ENCODE measurements at places on chromosomes 2 and 18.

GRCh38 chr2:205366336-205367060 lies 315.8 kb upstream of the NRP2 start:
- no peak for DNase-seq

- peak; percentile 82 for DNase-seq
Observed at GRCh38 chr2:105790461-105791149, 45.9 kb downstream of the NCK2 start.

DNA sequence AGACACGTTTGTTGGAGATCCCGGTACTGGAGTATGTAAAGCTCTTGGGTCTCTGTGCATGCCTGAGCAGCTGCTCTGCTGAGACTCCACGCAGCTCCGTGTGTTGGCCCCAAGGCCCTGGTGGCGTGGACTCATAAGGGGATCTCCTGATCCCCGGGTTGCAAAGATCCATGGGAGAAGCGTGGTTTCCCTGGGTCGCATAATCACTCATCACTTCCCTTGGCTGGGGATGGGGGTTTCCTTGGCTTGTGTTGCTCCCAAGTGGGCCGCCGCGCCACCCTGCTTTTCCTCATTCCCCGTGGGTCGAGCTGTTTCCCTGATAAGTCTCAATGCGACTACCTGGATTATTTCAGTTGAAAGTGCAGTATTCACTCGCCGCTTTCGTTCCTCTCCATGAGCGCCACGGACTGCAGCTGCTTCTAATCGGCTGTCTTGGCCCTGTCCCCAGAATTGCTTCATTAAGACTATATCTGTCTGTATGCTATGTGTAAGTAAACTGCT lies 76.0 kb downstream of the EPC2 start:
- no peak for DNase-seq

DNA sequence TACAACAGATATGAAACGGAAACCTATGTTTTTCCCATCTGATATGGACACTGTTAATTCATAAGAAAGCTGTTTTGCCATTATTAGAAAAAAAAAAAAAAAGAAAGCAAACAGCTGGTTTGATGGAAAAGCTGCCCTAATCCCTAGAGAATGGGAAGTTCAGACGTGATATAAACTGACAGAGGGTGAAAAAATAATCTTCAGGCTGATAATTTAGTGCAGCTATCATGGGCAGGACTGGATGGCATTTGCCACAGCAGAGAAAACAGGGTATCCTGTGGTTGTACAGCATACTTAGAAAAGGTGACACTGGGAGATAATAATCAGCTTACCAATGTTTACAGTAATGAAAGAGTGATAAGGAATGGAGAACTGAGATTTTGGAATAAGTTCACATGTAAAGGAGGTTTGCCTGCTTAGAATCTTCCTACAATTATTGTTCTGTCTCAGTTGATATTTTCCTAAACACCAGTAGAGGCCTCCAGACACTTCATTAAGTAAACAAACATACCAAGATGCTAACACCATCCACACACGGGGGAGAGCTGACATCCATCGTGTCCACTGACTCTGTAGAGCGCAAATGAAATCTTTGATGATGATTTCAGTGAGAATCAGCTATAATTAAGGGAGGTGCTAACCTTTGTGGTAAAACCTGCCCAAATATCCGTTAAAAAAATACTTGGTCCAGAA lies 211.6 kb upstream of the MMADHC start:
- DNase-seq, result peak; percentile 12

DNA sequence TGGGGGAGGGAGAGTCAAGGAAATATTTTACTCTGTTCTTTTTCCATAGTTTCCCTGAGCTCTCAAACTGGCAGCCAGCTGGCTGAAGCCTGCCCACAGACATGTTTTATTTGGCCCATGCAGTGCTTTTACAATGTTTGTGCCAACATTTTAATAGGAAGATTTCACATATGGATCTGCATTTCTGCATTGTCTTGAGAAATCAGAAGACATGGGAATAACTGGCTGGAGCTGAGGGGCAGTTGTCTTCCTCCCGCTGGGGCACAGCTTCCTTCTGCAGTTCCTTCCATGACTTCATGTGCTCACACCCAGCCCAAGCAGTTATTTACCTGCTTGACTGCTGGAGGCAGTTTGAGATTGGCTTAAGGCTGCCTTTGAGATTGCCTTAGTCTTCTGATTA lies 74.4 kb downstream of the PLCL1 start:
- no peak for DNase-seq

GRCh38 chr2:148965623-148966437 lies 72.7 kb upstream of the LYPD6B start:
- DNase-seq, result peak; percentile 93

DNA sequence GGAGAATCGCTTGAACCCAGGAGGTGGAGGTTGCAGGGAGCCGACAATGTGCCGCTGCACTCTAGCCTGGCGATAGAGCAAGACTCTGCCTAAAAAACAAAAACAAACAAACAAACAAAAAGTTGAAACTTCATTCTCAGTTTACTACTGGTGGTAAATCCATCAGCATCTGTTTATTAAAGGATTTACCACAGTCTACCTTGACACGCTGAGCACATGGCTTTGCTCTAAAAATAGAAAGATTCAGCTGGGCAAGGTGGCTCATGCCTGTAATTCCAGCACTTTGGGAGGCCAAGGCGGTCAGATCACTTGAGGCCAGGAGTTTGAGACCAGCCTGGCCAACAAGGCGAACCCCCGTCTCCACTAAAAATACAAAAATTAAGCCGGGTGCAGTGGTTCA lies 201.3 kb downstream of the TGIF1 start:
- DNase-seq, result no peak

GRCh38 chr2:190711069-190711468 lies 62.2 kb downstream of the NAB1 start:
- DNase-seq, result no peak

- DNase-seq, result no peak
Observed at GRCh38 chr2:229927817-229928321, 5.6 kb downstream of the FBXO36 start.

DNA sequence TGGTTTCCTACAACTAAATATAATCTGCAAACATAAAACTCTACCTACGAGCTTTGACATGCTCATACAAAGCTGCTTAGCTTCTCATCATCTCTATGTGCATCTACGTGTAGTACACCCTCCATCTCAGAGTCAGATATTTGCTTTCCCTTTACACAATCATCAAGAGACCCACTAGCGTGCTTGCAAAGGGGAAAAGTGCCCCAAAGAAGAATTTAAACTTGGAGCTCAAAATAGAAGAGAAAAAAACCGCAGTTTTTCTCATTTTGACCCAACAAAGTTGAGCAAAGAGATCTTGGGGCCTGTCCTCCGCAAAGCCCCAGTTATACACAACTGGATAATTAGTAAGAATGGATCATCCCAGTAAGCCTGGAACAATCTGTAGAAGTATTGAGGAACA lies 104.1 kb downstream of the PAX3 start:
- DNase-seq, result no peak

GRCh38 chr18:48050176-48050575 lies 119.7 kb upstream of the SMAD2 start:
- no peak for DNase-seq

- DNase-seq, result peak; percentile 89
Observed at GRCh38 chr2:111702119-111702803, 181.7 kb downstream of the ANAPC1 start.

- DNase-seq, result no peak
Observed at GRCh38 chr2:129754421-129754820, 225.0 kb upstream of the RAB6C start.

DNA sequence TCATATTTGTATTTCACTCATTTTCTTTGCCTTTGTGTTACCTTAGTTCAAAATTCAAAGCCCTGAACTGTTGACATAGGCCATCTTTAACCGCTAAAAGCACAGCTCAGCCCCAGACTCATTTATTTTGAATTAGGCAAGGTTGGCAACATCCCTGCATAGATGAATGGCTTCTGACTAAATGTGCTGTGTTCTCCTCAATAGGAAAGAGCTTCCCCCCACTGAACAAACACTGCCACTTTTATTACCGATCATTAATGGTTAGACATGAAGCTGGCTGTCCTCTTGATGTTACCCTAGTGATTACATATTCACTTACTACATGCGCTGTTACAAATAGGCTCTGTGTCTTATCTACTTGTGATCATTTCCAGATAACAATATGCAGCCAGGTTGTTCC lies 170.7 kb downstream of the ADCYAP1 start:
- no peak for DNase-seq

DNA sequence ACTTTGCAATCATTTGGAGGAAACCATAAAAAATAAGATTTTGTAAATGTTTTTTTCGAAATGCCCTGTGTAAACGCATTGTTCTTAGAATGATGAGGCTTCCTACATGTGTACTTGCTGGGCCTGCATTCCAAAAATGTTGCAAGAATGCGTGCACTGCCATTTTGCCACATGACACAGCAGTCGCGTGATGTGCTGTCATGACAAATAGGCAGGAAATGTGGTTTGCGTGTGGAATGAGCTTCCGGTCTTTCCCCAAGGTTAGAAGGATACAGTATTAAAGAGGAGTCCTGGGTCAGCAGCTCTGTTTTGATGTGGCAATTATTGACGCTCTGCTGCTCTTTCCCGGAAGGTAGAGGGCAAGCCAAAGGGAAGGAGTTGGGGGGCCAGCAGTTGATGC lies 18.1 kb upstream of the SERPINB2 start:
- DNase-seq, result peak; percentile 30

- no peak for DNase-seq
Observed at GRCh38 chr2:50335433-50335832, 696.5 kb downstream of the NRXN1 start.

DNA sequence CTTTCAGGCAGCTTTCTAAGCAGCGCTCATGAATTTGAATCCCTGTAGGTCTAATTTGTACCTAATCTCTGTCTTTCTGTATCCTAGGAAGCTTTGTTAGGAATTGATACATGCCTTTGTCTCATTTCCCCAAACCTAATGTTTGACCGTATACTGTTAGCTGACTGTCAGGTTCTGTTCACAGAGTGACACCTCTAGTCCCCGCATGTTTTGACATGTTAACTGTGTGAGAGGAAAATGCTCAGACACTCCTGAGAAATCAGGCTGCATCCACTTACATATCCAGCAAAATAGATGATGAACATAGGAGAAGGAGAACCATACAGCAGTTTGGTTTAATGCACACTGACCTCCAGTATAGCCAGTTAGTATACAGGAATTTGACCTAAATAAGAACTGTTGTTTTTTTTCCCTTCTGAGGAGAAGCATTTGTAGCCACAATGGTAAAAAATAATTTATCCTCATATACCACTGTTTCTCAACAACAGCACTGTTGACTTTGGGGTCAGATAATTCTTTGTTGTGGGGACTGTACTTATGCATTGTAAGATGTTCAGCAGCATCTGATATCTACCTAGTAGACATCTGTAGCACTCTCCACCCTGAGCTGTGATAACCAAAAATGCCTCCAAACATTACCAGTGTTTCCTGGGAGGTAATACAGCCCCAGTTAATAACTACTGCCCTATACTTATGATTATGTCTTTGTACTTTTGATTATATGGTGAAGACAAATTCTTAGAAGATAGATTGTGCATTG lies 130.9 kb downstream of the NCOA1 start:
- DNase-seq, result peak; percentile 18

GRCh38 chr2:188297978-188298377 lies 6.3 kb downstream of the GULP1 start:
- no peak for DNase-seq

- DNase-seq, result no peak
Observed at GRCh38 chr2:236342951-236343350, 78.7 kb upstream of the ASB18 start.

GRCh38 chr2:10003206-10004125 lies 39.9 kb upstream of the KLF11 start:
- no peak for DNase-seq
